NCI-H446 (cell line): ENCODE measurements at places on chromosomes 4 and X.

- DNase-seq, result no peak
Measured at GRCh38 chr4:32000846-32001488, 1280.8 kb downstream of the PCDH7 start.

DNA sequence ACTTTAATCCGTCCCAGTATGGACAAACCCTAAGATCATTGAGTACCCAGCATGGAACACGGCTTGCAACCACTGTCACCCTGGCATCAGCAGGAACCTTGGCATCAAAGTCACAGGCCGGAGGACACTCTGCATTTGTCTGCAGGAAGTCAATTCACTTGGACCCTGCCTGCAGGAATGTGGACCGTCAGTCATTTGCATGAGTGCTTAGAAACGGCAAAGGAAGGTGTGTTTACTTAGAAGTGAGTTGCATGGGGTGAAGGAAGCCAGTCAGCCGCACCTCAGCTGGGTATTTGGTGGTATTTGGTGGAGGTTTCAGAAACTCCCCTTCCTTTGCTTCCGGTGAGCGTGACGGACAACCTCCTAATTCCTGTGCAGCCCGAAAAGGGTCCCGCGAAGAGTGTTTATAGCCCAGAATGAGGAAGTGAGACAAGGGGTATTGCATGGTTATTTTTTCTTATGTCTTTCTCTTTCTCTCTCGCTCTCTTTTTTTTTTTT lies 15.5 kb downstream of the P2RY8 start:
- DNase-seq, result no peak

DNA sequence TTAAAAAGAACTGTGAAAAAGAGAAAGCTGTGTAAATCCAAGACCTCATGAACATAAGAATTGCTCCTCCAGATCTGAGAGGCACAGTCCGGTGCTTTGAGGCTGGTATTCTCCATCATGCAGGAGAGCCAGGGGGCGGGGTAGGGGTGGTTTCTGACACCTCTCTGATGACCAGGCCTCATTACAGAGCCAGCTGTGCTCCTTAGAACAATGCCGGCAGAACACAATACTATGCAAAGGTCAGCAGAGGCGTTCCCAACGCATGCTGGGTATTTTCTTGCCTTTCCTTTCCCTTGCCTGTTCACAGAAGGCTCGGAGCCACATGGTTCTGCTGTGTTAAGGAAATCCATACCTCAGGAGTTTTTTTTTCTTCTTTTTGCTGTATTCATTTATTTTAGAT lies 91.2 kb upstream of the SOD3 start:
- no peak for DNase-seq

GRCh38 chr4:133157460-133158160 lies 8.5 kb downstream of the PCDH10 start:
- no peak for DNase-seq

- no peak for DNase-seq
Measured at GRCh38 chr4:189659287-189659686, 281.4 kb upstream of the FRG1 start.

DNA sequence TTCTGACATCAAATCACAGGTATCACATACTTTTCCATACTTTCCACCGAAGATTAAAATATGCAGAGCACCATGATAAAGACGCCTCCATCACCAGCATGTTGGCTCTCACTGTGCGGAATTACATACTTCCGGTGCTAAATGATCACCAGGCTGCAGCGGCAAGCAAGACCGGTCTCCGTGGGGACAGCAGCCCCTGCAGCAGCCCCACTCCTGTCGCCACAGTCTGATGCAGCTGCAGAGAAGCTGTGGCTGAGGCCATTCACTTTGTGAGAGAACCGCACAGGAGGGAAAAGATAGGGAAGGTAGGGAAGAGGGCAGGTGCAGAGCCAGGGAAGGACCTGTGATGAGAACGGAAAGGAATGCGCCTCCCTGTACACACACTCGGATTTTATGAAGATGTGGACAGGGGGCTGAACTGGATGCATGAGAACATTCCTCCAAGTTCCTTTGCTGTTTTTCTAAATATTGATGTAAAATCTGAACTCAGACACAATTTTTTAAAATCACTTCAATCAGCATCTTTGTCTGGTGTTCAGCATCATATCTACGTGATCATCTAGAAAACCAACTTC lies 38.3 kb downstream of the AFAP1 start:
- DNase-seq, result no peak

GRCh38 chr4:896216-896615 lies 35.9 kb downstream of the GAK start:
- no peak for DNase-seq

DNA sequence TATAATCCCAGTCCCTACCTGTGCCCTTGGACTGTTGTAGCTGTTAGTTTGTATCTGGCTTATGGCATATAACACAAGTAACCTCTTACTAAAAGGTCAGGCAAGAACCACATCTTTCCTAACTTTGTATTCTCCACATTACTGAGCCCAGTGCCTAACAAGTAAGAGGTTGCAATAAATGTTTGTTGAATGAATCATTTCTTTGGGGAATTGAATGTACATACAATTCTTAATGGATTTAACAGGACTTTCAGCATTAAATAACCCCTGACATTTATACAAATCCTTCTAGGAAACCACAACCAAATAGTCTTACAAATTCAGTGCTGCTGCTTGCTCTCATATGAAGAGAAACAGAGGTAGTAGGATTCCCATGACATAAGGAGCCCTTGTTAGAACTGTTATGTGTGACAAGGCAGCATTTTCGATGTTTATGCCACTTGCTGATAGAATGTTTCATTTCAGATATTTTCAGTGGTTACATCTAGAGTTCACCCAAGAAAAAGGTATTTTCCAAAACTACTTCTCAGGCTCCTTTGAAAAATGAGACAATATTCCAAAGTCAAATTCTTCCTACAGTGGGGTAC lies 62.0 kb downstream of the MBNL3 start:
- DNase-seq, result no peak

- no peak for DNase-seq
Measured at GRCh38 chr4:38101563-38101962, 141.4 kb downstream of the PTTG2 start.

DNA sequence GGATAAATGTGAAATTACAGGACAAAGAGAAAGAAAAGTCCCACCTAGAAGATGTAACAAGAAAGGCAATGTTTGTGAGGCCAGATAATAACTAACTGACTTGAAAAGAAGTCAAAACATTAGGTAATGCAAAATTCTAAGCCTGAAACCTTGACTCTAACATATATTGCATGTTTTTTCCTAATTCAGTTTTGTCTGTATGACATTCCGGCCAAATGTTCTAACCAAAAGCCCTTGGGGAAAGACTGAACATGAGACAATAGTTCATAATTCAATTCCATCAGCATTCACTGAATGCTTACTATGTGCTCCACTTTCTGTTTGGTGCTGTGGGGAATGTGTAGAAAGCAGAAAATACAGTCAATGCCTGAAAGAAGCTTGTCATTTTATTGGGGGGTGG lies 84.8 kb upstream of the PLAC1 start:
- no peak for DNase-seq
